ENCODE measurements at places on chromosomes 1 and 21.
A peak's percentile ranks its signal among the peaks of the same experiment; 100 is the strongest.

DNA sequence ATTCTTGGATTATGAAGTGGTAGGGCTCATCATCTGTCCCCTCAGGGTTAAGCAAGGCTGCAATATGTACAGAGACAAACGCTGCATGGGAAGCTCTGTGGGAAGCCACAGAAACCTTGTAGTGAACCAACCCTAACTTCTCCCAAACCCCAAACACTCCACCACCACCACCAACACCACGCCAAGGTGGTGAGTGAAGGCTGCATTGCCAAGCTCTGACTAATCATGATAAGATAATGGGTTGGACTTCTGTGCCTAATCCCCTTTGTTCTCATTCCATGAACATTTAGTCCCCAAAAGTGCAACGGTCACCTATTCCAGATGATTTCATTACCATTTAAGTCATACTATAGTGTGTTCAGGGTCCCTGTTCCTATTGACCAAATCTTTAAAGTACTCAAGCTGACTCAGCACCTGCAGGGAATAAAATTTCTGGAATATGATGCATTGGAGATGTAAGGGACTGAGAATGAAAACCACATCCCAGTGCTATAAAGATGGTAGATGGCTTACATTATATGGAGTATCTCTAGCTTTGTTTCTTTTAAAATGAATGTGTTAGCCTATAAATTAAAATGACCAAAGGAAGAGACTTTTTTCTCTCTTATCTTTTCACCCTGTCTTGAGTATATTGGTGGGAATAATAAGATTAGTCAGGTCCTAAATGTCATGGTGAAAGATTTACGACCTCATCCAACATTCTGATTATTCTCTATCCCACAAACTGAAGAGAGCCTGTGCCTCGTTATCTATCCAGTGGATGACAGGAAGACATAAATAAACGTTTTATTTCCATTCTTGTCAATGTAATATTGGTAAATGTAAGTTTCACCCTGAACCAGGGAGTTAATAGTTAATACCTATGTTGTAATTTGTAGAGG is 22.6 kb upstream of the PLD5 start:
- no peak for DNase-seq

DNA sequence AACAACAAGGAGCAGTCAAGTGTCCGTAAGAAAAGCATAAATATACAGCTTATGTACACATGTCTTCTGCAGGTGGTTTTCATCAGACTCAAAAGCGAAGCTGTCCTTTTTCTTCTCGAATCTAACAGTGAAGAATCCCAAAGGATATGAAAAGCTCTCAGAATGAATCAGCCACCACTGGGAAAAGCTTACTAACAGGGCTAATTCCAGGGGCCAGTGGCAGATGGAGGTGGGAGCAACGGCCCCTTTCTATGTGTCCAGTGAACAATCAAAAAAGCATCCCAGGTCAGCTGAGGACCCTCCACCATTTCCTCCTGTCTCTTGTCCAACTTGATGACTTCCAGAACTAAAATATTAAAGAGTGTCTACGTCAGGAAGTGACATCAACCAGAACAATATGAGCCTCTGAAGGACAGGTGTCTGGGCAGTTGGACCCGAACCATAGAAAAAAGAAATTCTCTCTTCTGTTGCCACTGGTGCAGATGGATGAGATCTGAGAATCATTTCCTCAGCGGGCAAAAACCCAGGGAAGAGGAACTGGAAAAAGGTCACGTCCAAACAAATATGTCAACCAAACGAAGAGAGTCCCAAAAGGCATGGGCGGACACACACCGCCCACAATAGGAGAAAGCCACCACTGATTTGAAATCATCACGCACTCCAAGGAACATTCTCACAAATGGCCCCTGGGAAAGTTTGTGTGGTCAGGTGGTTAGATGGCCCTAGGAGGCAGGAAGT is 70.4 kb upstream of the TIAM1 start:
- DNase-seq = no peak

- DNase-seq = no peak
These were observed 19.2 kb upstream of the TAS1R2 start for GRCh38 chr1:18878538-18879214.

- no peak for DNase-seq
These were observed 50.5 kb downstream of the CASZ1 start for GRCh38 chr1:10745886-10746455.

GRCh38 chr1:48532976-48533375 is 61.0 kb upstream of the SPATA6 start:
- no peak for DNase-seq

GRCh38 chr1:163824006-163824405 is 502.3 kb downstream of the NUF2 start:
- peak; percentile 79 for DNase-seq
